ENCODE measurements at places on chromosomes 6 and 20.

DNA sequence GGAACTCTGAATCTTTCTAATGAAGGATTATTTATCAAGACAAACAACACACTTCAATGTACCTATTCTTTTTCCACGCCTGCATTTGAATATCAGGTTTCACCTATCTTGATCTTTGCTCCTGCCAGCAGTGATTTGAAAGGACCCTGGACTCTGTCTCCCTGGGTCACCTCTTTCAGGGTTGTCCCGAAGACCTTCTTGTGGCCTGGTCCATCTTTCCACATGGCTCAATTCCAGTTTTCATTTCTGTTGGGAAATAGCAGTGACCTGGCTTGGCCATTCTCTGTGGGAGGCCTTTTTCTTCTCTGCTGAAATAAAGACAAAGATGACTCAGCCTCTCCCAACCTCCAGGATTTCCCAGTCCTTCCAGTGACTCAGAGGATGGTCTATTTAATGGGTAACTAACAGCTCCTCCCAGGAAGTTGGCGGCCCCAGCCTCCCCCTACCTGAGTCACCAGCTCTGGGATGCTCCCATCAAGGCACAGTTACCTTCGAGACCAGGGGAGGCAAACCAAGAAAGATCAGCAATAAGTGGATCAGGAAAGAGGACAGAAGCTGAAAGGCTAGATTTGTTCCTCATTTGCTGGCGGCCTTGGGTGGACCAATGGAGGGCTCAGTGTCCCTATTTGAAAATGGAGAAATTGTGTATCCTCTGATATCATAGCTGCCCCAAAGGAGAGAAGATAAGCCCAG is 120.2 kb upstream of the RNF24 start:
- peak; percentile 93 for DNase-seq

DNA sequence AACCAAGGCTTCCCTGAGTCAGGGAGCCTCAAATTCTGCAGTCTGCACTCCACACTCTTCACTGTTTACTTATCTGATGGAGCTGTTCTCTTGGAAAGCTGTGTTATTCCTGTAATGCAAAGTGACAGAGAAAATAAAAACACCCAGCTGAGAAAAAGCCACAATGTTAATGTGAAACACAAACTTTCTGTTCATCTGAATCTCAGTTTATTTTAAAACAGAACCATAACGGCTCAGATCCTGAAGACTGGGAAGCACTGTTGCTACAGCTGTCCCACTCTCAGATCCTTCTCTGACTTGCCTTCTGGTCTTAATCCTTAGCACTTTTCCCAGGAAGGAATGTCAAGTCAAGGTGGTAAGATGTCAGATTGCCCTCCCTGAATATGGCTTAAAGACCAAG is 736.6 kb downstream of the DHX35 start:
- no peak for DNase-seq

DNA sequence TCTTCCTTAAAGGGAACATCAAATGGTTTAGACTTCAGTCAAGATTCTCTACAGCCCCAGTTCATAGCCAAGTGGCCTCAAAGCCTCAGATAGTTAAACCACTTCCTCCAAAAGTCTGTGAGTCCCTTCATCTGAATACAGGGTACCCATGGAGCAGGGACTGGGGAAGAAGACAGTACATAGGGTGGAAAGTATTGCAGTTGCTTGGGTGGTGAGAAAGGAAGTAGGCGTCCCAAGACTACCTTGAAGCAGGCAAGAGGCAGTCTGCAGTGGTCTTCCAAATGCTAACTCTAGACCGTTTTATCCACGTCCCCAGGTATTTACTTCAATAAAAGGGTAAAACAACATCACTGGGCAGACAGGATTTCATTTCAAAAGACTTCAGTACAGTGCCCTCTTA is 2.0 kb downstream of the FYN start:
- DNase-seq = no peak

DNA sequence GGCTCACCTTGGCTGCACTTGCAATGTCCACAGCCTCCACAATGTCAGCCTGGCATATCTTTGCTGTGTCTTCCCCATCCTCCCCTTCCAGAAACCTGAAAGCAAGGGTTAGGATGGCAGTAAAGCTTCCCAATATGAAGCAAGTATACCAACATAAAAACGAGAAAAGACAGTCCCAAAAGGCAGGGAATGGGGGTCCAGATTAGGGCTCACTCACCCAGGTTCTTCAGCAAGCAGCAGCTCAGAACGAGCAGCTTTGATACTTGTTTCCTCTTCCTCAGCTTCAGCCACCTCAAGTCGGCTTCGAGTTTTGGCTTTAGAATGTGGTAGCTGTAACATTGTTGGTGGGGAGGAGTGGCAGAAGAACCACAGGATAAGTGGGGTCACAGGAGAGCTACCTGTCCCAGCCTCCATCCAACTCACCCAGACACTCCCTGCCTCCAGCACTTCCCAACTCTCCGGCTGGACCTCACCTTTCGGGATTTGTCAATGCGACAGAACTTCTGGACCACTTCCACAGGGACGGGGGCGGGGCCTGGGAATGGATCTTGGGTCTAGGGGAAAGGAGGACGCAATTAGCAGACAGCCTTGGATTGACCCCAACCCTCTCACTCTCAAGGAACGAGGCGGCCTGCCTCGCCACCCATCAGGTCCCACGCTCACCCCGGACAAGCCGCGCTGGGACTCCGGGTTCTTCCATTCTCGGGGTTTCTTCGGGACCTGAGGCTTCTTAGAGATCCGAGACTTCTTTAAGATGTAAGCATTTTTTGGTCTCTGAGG is 708 bp downstream of the WDR46 start:
- DNase-seq = no peak

GRCh38 chr6:149698175-149698574 is 19.7 kb downstream of the LATS1 start:
- no peak for DNase-seq
